ENCODE measurements at places on chromosomes 5 and 9.

GRCh38 chr5:57716661-57717060 lies 234.1 kb upstream of the ACTBL2 start:
- DNase-seq = no peak

- peak; percentile 47 for DNase-seq
Observed at GRCh38 chr9:71446473-71447411, 321.6 kb downstream of the CEMIP2 start.

- no peak for DNase-seq
Observed at GRCh38 chr5:33343676-33344327, 97.0 kb upstream of the TARS1 start.

- DNase-seq = no peak
Observed at GRCh38 chr5:170538696-170539586, 35.1 kb downstream of the KCNIP1 start.

DNA sequence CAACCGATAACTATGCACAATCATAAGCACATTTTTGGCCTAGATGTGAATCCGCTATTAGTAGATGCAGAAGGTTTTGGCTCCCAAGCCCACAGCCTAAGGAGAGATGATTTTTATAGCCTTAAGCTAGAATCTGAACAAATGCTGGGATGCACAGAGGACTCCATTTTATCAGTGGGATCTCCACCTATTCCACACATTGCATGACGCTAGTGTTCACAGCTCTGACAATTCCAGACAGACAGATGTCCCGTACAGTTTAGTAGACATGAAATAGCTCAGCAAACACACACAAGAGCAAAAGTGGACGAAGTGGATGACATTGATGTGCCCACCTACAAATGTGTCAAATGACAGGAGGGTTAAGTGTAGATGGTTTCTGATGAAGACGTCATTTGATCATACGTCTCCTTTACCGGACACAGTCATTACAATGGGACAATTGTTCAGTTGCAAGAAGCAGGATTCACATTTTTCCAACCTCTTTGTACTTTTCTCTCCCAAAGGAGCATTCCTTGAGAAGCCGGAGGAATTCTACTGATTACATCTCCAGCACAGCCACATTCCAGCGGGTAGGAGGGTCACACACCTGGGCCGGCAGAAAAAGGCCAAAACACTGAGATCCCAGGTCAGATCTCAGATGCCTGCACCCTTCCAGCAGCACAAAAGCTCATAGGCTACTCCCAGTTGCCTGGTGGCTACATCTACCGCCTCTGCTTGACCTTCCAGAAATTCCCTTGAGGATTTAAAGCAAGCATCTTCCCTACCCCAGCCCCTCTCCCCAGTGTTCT lies 202.4 kb downstream of the SLIT3 start:
- DNase-seq = no peak

DNA sequence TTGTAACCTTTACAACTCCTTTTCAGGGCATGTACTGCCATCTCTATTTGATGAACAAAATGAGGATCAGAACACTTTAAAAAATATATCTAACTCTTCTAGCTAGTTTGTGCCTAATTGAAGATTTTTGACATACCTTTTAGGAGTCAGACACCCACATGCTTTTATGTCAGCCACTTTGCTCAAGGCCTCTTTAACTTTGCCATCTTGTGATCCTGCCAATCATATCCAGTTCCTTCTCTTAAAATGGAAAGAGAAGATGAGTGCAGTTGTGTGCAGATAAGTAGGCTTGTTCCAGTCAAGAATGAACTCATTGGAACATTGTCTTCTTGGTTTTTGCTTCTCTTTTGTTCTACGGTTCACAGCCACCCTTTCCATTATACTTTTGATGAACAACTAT lies 425.6 kb upstream of the TNC start:
- no peak for DNase-seq

GRCh38 chr5:6510132-6510531 lies 61.5 kb downstream of the UBE2QL1 start:
- DNase-seq = no peak

DNA sequence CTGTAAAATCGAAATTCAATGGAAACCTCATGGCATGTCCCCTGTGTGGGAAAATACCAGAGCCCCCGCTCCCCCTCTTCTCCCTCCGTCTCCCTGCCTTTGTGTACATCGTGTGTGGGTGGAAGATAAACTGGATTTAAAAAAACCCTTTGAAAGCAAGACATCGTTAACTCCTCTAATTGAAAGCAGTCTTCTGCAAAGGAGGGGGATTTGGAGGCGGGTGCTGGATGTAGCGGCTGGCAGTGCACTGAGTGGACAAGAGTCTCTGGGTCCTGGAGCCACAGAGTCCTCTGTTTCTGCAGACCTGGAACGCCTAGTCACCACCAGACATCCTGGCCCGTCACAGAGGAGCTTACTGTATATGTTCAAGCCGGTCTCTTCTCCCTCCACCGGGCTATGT lies 169.4 kb downstream of the PAPPA start:
- peak; percentile 28 for DNase-seq

DNA sequence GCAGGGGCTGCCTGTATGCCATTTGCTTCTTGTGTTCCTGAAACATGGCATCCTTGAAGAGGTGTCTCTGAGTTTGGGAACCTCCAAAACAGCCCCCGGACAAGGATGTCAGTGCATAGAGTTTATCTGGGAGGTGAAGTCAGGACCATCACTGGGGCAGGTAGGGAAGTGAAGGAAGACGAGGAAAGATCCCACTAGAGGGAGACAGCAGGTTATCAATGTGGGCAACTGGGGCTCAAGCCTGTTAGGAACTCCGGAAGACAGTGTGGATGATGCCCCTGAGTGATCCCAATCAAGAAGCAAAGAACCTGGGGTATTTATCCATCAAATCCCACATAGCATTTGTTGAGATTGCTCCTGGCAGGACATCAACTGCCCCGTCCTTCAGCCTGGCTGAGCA lies 233.1 kb downstream of the AGTPBP1 start:
- DNase-seq = no peak

DNA sequence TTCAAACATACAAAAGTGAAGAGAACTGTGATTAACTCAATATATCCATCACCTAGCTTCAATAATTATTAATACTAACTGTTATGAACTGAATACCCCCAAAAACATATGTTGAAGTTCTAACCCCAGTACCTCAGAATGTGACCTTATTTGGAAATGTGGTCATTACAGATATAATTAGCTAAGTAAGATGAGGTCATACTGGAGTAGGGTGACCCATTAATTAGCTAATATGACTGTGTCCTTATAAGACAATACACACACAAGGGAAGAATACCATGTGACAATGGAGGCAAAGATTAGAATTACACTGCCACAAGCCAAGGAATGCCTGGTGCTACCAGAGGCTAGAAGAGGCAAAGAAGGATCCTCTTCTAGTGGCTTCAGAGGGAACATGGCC lies 7.8 kb downstream of the RRAGA start:
- DNase-seq = no peak

GRCh38 chr5:121503111-121503840 lies 348.4 kb upstream of the FTMT start:
- DNase-seq = no peak

- DNase-seq = no peak
Observed at GRCh38 chr5:111787006-111787405, 30.0 kb upstream of the NREP start.

GRCh38 chr5:78638973-78639669 lies 9.5 kb downstream of the LHFPL2 start:
- DNase-seq = no peak

GRCh38 chr5:150671509-150672236 lies 10.6 kb downstream of the MYOZ3 start:
- no peak for DNase-seq

GRCh38 chr5:76956033-76956432 lies 3.2 kb downstream of the CRHBP start:
- no peak for DNase-seq

- no peak for DNase-seq
Observed at GRCh38 chr5:88230546-88231066, 38.0 kb downstream of the TMEM161B start.

GRCh38 chr9:121368745-121369144 lies 1.3 kb downstream of the STOM start:
- no peak for DNase-seq

DNA sequence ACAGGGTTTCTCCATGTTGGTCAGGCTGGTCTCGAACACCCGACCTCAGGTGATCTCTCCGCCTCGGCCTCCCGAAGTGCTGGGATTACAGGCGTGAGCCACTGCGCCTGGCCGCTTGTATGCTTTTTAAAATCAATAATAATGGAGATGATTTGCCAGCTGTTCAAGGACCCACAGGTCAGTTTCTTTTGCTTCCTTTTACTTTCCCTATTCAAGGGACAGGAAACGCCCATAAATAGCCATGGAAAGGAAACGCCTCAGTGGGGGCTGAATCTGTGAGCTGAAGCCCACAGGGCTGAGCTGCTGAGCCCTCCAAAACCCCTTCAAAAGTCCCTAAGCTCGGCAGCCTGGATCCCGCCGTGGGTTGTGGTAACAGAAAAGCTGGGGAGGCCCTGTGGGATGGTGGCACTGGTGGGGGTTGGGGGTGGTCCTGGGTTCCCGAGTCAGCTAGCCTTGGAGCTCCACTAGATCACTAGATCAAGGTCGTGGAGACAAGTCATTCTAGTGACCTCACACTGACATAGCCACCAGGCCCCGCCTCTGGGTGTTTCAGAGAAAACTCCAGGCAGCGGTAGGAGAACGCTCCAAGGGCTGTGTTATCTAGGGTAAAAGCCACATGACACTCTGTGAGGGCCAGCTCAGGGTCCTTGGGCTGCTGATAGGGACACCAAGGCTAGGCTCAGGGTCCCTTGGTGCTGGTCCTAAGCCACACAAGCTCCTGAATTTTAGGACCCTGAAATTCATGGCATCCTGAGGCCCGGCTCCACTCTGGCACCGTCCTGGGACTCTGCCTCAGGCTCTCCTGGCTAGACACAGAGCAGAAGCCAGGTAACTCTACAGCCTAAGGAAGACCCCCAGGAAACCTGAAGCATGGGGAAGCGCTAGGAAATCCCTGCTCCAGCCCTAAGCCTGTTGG lies 18.0 kb upstream of the DUSP1 start:
- DNase-seq = no peak

GRCh38 chr5:91190314-91190690 lies 192.8 kb downstream of the ARRDC3 start:
- no peak for DNase-seq

GRCh38 chr5:98768960-98769209 lies 4.6 kb upstream of the RGMB start:
- DNase-seq = no peak

DNA sequence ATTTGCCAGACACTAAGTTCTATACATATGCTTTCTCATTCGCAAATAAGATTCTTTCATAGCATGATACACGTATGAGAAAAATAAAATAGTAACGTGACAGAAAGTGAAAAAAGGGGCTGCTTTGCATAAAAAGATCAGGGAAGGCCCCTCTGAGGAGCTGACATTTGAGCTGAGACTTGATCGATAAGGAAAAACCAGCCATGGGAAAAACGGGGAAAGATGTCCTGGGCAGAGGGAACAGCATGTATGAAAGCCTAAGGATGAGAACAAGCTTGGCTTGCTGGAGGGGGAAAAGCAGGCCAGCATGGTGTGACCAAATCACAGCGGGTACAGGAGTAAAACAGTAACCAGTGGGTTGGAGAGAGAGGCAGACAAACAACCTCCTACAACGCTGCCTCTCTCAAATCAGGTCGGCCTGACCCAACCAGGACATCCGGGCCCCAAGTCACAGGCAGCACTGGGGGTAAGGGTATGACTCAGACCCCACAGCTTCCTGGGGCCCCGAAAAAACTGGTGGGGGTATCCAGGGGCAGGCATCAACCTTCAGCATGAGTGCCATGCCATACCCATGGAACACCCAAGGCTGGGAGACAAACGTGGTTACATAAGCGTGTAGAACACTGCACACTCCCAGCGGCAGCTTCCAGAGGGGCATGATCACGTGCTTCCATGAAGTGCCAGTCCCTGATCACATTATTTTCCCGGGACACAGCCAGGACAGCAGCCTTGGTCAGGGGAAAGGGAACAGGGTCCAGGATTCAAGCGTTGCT lies 2.2 kb downstream of the TNIP1 start:
- no peak for DNase-seq

- no peak for DNase-seq
Observed at GRCh38 chr5:83922699-83923098, 202.0 kb upstream of the HAPLN1 start.

DNA sequence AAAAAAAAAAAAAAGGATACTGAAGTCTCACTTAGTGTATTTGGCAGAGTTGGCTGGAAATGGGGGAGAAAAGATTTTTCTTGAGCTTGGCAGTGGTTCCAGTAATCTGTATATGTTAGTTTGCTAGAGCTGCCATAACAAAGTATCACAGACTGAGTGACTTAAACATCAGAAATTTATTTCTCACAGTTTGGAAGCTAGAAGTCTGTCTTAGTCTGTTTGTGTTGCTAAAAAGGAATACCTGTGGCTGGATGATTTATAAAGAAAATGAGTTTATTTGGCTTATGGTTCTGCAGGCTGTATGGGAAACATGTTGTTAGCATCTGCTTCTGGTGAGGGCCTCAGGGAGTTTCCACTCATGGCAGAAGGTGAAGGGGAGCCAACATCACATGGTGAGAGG lies 89.6 kb upstream of the CEP78 start:
- DNase-seq = no peak

- DNase-seq = no peak
Observed at GRCh38 chr5:110347781-110348180, 378.7 kb downstream of the TMEM232 start.

- no peak for DNase-seq
Observed at GRCh38 chr5:95667061-95667618, 15.7 kb downstream of the SPATA9 start.

DNA sequence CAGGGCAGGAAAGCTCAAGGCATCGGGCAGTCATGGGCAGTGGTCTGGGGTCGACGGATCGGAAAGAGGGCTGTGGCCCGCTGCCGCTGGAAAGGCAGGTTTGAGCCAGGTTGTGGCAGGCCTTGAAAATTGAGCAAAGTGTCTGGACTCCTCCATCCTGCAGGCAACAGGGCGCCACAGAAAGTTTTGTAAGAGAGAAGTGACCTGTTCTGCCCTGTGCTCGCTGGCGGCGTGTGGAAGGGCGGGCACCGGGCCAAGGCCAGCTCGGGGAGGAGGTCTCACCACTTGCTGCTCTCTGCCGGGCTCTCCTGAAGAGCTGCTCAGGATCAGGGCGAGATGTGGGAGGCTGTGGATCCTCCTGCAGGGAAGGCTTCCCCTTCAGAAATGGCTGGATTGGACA lies 41.4 kb upstream of the FAT2 start:
- DNase-seq = no peak

DNA sequence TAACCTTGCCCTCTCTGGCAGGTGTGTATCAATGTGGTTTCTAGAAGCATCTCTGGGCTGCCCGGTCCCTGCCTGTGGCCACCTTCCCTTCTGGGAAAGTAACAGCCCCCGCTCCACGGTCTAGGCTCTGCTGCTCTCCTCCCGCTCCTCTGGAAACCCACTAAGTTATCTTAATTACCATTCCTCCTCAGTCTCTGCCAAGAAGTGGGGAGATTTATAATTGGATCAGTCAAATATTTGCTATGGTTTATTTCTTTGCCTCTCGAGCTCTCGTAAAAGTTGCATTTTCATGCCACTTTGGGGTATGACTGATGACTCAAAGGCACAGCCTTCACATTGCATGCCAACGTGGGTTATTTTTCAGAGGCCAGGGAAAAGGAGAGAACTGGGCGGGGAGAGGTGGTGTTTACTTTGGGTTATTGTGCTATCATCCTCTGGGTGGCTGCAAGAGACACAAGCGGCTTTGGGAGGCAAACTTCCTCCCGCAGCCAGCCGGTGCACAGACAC lies 205.3 kb upstream of the WWC1 start:
- DNase-seq = peak; percentile 25

Measured in NCI-H748 treated with DMSO at 0.1 percent for 48 hours (cell line).